ENCODE measurements at places on chromosomes 11 and 22.

DNA sequence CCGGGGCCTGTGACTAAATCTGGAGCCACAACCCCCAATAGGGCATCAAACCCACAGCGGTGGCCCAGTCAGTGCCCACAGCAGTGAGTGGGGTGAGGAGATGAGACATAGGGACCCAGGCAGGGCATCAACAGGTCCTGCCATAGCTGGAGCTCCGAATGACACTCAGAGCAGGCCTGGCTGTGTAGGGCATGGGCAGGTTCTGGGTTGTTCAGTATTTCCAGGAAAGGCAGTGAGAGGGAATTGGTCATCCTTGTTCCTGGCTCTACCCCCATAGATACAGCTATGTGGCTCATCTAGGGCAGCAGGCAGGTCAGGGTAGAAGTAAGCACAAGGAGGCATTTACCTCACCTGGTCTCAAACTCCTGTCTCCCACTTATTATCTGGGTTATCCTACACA lies 126.6 kb downstream of the BUD13 start:
- no peak for DNase-seq

DNA sequence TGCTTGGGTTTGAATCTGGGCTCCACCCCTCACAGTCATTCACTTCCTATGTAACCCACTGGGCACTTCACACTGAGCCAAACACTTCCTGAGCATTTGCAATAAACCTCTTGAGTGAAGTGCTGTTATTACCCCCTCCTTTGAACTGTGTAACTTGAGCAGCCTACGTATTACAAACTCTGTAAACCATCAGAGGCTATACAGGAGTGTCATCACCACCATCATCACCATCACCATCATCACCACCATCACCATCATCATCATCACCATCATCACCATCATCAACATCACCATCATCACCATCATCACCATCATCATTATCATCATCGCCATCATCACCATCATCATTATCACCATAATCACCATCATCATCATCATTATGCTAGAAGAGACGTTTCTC lies 18.4 kb downstream of the RTL6 start:
- no peak for DNase-seq

DNA sequence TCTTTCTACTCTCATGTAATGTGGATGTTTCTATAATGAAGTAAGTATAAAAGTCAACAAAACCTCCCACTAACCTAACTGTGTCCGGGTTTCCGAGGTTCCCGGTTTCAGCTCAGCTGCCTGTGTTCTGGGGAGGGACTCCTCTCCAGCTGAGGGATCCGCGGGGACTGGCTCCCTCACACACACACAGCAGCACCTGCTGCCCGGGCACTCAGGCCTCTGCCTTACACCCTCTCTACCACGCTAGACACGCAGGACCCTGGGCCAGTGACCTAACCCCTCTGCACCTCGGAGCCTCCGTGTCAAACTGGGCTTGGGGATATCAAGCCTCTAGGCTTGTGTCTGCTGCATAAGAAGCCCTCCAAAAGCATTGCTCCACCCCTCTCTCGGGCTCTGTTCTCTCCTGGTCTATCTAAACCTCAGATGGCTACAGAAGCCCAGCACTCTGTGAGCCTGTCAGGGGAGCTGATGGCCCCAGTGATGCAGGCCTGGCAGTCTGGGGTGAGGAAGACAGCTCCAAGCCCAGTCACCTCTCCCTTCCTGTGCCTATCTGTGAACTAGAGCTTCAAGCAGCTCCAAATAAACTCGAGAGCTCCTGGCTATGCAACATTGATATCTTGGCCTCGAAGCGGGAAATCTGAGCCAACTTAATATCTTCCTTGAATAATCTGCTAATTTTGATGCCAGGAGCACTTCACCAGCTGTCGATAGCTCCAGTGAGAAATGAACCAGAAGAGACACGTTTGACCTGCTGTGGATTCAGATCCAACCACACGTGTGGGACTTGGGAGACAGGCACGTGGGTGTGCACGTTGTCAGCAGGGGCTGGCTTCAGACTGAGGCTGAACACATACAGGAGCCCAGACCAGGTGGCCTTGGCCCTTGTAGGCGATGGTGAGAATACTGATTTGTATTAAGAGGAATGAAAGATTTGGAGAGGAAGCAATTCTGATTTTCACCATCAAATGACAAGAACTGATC lies 232.7 kb upstream of the B3GAT1 start:
- DNase-seq: peak; percentile 39

- DNase-seq: no peak
Observed at GRCh38 chr22:38864361-38865191, 7.4 kb downstream of the CBX6 start.

DNA sequence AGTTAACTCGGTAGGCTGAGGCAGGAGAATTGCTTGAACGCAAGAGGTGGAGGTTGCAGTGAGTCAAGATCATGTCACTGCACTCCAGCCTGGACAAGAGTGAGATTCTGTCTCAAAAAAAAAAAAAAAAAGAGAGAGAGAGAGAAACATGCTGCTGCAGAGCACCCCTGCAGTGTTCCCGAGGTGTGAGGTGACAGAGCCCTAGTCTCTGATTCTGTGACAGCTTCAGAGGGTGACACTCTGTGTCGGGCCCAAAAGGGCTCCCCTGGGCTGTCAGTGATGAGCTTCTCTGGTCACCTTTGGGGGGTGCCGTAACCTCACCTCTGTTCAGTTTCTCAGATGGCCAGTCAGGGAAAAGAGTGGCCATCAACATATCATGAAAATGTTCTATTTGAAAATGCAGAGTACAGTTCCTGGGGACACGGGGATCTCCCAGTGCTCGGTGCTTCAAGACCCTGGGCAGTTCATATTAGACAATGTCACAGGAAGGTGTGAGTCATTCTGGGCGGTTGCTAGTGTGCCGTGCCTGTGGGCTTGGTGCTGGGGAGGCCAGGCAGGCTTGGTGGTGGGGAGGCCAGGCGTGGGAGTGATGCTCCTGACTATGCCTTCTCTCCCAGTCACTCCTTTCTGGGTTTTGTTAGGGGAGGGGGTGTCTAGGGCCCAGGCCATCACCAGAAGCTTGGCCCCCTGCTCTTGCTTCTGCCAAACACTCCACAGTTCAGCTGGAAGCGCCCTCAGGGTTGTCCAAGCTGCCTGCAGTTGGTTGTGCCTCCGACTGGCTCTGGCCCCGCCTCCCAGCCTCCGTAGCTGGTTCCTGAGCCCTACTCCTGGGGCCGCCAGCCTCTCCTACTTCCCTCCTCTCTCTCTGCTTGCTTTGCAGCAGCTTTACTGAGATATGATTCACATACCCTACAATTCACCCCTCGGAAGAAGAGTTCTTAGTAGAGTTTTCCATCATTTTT lies 52.5 kb upstream of the CLDN5 start:
- DNase-seq: peak; percentile 41

DNA sequence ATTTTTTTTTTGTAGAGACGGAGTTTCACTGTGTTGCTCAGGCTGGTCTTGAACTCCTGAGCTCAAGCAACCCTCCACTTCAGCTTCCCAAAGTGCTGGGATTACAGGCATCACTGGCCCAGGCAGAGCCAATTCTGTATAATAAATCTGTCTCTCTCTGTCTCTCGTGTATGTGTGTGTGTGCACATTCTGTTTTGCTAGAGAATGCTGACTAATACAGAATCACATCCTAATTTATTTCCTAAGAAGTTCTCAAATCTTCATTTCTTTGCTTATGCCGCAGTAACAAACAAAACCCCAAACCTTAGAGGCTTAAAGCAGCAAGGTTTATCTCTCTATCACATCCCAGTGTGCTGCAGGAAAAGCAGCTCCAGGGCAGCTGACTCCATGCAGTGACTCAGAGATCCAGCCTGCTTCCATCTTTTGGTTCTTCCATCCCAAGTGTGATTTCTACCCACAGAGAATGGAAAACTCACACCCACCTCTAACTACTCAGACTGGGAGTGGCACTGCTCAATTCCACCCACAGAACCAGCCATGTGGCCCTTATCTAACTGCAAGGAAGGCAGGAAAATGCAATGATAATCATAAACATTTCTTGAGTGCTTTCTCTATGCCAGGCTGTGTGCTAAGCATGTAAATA lies 35.1 kb upstream of the LRRC10B start:
- no peak for DNase-seq

- no peak for DNase-seq
Observed at GRCh38 chr11:42311514-42311913, 852.1 kb upstream of the LRRC4C start.

DNA sequence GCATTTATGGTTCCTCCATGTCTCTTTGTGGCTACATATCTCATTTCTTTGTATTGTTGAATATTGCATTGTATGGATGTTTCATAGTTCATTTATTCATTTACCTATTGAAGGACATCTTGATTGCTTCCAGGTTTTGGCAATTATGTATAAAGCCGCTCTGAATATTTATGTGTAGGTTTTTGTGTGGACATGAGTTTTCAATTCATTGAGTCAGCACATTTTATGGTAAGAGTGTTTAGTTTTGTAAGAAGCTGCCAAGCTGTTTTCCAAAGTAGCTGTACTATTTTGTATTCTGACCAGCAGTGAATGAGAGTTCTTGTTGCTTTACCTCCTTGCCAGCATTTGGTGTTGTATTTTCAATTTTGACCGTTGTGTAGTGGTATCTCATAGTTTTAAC lies 39.2 kb downstream of the KDM2A start:
- no peak for DNase-seq

- peak; percentile 46 for DNase-seq
Observed at GRCh38 chr22:37552524-37553163, 7.6 kb upstream of the CDC42EP1 start.

GRCh38 chr11:46363455-46364005 lies 16.3 kb downstream of the DGKZ start:
- peak; percentile 39 for DNase-seq

DNA sequence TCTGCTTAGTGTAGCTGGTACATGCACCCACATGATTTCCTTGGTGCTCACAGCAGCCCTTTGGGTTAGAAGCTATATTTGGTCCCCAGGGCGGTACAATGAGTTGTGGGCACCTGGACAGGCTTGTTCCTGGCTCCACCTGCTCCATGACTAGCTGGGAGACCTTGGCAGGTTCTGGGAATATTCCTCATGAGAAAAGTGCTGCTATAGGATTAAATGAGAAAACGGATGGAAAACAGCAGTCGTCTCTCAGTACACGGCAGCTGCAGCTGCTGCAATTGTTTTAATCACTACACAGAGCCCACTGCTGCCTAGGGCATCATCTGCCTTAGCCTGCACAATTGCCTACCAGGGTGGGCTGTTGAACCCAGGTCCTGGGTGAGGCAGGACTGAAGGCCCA lies 424.5 kb upstream of the B3GAT1 start:
- DNase-seq: no peak

GRCh38 chr11:127050186-127050585 lies 49.6 kb upstream of the KIRREL3 start:
- DNase-seq: no peak

DNA sequence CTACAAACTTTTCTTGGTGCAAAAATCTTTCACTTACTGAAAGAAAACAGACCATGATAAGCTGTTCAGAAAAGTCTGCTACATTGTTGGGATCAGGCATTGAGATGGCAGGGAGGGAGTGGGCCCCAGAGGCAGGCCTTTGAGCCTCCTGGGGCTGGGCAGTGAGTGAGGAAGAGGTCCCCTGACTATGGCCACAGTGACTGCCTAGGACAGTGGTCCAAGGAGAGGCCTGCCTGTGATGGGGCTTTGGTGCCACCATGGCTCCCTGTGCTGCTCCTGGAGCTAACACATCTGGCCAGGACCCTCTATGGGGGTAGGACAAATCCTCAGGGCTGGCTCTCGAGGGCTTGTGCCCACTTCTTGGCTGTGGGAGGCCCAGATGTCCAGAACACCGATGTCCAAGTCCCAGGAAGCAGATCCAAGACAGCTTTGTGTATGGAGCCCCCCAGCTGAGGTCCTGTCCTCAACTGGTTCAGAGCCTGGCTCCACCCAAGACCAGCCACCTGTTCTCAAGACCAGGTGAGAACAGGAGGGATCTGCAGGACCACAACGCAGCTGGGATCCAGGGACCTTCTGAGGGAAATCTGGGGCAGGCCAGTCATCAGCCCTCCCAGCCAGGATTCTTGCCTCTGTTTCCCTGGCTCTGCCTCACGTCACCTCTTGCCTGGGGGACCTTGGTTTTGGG lies 36.9 kb downstream of the PPM1F start:
- DNase-seq: no peak

GRCh38 chr11:1988667-1989317 lies 8.8 kb downstream of the H19 start:
- no peak for DNase-seq

DNA sequence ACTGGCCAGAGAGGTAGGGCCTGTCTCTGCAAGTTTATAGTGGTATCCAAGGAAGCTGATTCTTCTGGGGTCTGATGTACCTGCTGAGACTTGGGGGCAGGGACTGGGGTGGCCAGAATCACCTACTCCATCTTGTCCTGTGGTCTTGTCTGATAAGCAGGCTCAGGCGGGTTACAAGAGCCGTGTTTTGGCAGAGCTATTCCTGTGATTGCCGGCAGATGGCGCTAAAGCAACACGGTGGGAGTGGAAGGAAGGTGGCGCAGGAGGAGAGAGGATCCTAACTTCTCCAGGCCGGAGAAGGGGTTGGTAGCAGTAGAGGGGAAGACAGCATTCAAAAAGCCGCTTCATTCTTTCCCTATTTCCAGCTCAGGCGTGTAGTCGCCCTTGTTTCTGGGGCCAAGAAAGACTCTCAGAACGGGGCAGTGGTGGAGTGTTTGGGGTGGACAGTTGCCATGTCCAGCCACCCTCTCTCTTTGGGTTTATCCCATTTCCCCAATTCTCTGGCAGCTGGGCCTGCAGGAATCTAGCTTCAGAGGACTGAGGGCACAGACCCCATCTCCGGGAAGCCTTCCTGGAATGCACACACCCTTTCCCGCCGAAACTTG lies 15.1 kb downstream of the CHRM1 start:
- peak; percentile 90 for DNase-seq

GRCh38 chr11:77559686-77560401 lies 29.9 kb upstream of the AQP11 start:
- DNase-seq: no peak

DNA sequence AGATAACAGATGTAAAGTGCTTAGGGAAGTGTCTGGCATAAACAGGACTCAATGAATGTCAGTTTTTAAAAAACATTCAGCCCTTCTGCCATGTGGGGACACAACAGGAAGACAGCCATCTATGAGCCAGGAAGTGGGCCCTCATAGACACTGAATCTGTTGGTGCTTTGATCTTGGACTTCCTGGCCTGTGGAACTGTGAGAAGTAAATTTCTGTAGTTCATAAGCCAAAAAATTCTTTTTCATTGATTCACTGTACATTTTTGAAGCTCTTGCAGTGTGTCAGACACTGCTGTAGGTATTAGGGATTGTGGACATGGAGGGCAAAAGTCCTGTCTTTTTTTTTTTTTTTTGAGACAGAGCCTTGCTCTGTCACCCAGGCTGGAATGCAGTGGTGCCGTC lies 188.6 kb downstream of the HIPK3 start:
- no peak for DNase-seq

- DNase-seq: no peak
Observed at GRCh38 chr11:33366918-33367317, 109.7 kb downstream of the HIPK3 start.

- no peak for DNase-seq
Observed at GRCh38 chr22:32333769-32334659, 23.7 kb upstream of the RFPL3 start.

DNA sequence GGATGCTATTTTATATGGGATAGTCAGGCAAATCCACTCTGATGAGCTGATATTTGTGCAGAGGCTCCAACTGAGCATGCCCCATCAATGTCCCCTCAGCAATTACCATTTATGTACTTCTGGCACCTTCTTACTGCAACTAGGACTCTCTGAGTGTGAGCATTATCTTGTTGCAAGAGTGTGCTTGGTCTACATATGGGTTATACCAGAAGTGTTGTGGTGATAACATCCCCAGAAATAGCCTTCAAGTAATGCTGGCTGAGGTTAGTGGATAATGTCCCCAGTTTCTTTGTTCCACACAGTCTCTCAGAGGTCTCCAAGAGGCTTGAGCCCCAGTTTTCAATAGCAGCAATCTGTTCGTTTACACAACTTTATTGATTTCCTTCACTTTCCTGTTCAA lies 408.6 kb downstream of the JRKL start:
- DNase-seq: no peak
